ENCODE measurements at places on chromosomes 13 and 19.

GRCh38 chr13:56706485-56706884 lies 434.2 kb upstream of the PRR20A start:
- DNase-seq = no peak

- no peak for DNase-seq
Observed at GRCh38 chr13:44868397-44868796, 120.9 kb downstream of the NUFIP1 start.

DNA sequence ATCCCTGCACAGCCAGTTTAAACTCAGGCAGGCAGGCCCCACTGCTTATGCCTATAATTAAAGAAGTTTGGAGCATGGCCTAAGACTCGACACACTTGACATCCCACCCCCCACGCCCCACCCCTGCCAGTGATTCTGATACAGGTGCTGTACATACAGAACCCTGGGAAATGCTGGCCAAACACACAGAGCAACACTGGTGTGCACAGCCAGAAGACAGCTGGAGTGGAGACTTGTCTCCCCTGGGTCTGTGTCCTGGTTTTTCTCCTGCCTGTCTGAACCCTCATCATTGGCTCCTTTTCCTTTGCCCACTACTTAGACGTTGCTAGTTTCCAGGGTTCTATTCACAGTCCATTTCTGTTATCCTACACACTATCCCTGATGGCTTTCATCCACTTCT lies 76.8 kb downstream of the DLEU7 start:
- no peak for DNase-seq

DNA sequence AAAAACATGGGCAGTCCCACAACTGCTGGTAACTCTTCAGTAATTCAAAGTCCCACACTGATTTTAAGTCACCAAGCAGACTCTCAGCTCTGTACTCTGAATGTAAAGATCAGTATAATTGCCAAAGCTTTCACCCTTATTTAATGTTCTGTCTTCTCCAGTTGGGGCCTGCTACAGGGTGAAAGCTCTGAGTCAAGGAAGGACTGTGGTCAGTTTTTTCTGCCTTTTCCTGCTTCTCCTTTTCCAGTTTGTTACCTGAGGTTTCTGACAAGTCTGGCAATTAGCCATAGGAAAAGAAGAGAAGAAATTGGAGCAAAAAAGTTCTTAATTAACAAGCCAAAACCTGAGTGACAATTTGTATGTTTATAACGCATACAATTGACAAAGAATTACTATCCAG lies 279.3 kb downstream of the RBM26 start:
- no peak for DNase-seq

DNA sequence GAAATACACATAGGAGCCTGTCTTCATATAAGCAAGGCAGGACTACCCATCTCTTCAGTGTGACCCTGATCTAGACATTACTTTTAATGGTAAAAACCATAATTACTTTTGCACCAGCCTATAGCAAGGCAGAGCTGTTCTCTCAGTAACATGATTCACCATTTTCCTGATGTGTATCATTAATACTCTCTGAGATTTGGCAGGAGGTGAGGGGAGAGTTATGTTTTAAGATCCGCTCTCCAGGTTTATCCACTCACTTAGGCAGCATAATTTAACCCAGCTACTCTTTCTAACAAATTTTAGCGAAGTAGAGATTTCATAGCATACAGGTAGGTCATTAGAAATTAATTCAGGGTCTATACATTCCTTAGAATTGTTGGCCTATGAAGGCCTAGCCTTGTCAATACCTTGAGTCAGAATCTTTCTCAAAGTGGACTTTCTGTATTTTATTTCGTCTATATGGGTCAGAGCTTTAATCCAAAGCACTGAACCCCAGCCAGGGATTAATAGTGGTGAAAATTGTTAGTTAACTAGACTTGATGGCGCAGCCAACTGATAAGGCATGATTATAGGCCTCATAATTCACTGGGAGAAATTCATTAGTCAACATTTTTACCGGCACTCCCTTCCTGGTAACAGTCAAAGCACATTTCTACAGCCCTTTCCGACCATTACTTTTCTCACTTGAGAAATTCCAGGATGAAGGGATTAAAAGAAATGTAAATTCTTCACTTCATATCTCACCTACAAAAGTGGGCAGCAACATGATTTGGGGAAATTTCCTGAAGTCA lies 955.1 kb downstream of the DIAPH3 start:
- DNase-seq = no peak

DNA sequence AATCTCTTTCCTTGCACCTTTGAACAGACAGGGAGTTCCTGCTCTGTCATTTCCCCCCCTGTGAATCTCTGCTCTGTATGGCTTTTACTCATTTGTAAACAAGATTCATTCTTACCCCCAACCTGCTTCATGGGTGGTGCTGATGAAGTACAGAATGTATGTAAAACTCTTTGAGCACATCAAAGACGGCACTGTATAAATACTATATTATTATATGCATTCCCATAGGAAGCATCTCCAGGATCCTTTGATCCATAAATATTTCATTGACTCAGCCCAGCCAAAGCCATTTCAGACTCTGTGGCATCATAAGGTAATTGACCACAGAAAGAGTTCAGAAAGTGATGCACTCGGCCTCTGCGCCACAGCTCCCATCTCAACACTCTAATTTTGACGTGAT lies 208.7 kb downstream of the EFNB2 start:
- no peak for DNase-seq

DNA sequence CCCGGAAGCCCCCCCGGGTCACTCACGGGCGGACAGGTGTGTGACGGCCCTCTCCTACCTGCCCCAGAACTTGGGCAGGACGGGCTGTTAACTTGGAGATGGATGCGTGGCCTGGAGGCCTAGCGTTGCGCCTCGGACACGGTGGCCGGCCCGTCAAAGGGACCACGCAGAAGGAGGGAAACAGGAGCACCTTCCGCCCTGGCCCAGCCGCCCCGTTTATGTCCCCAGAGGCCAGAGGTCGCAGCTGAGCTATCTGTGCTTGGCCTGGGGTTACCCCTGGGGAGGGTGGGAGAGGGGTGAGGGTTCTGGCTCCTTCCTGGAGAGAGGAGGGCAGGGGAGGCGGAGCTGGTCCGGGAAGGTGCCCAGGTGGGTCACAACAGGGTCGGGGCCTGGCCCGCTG lies 35.6 kb downstream of the GADD45B start:
- DNase-seq = no peak

GRCh38 chr13:44148159-44148914 lies 225.3 kb upstream of the SERP2 start:
- no peak for DNase-seq

GRCh38 chr13:43057653-43058317 lies 34.4 kb downstream of the DNAJC15 start:
- no peak for DNase-seq

DNA sequence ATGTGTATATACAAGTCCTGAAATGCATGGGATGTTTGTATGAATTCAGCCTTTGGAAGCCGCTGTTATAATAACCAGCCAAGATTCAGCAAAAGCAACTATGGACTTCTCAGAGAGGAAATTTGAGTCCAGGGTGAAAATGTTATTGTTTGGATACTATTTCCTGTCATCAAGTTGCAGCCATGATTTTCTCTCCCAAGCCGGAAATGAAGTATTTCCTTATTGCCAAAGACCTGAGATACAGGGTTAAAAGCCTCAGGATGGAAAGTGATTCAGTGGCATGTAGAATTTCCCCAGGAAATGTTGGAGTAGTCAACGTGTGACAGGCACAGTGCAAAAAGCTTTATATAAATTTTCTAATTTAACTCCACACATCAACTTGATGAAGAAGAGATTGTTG lies 133.9 kb downstream of the IRS2 start:
- DNase-seq = no peak

DNA sequence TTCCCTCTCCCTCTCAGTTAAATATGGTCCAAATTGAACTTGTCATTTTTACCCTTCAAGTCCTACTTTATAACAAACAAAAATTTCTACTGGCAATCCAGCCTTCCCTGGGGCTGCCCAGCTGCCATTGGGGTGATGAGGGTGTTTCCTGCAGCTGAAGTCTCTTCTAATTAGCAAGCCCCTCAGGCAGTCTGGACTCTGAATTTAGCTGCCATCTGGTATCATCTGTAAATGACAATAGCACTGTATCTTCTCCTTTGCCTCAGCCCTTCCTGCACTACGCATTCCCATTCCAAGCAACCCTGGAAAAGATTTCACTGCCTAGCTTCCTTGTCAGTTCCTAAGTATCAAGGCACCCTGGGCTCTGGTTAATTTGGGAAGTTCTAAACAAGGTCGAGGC lies 331.1 kb upstream of the KLF12 start:
- DNase-seq = no peak

- no peak for DNase-seq
Observed at GRCh38 chr13:77353995-77354394, 27.1 kb upstream of the MYCBP2 start.

GRCh38 chr19:5002143-5002542 lies 33.2 kb downstream of the KDM4B start:
- no peak for DNase-seq

DNA sequence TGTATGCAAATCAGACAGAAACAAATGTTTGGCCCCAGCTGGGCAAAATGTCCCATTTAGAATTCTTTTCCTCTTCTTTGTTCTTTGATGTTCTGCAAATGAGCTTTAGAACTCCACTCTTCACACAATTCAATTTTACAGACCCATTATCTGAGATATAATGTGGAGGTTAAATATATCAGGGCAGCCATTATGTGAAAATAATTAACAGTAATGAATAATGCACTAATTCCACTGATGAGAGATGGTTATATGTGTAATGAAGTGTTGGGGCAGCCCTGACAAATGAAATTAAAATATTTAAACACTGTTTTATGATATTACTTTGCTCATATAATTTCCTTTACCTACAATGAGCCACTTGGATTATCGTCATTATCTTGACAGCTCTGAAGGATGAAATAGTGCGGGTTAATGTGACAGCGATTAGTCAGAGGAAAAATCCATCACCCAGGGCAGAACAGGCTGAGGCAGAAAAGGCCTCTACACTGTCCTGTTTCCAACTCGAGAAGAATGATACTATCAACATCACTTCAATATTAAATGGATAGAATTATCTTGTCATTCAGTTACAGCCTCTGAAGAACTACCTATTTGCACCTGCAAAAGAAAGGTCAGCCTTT lies 321.1 kb downstream of the RBM26 start:
- DNase-seq = no peak

GRCh38 chr19:51219307-51219706 lies 5.6 kb upstream of the CD33 start:
- no peak for DNase-seq

DNA sequence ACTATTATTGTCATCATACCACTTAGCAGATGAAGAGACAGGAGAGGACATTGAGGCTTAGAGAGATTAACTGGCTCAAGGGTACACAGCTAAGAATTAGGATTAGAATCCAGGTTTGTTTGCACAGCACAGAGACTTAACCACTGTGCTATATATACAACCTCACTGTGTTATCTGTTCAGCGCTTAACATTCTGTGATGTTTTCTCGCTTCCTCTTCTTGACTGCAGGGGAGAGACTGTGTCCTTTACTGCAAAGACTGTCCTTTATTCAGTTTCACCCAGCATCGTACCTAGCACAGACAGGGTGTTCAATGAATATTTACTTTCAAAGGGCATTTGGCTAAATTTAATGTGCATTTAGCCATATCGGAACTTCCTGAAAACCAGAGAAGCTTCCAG lies 54.9 kb upstream of the PCDH8 start:
- no peak for DNase-seq

GRCh38 chr13:69910800-69911199 lies 196.8 kb upstream of the ATXN8OS start:
- DNase-seq = no peak

GRCh38 chr13:102648046-102648445 lies 46.8 kb downstream of the METTL21C start:
- no peak for DNase-seq

Measured in renal cortex interstitium (tissue), 15 donors.